ENCODE measurements at places on chromosomes 2 and 18.

- DNase-seq = no peak
Observed at GRCh38 chr18:12295389-12296086, 12.5 kb upstream of the TUBB6 start.

DNA sequence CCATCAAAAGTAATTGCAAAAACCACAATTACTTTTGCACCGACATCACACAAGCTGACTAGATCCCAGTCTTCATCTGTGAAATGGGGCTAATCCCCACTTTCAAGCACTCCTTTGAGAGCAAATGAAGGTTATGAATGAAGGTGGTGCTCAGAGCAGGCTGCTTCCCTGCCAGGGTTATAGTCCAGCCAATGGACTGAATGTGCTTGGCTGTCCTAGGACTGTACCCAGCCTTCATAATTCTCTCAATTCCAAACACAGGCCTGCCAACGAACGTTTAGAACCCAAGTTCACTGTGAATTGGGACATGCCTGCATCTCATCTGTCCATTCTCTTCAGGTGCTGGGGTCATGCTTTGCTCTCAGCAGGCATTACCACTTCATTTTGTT, 27.8 kb upstream of the ICOS start:
- DNase-seq = no peak

GRCh38 chr2:23273786-23274185, 111.2 kb upstream of the KLHL29 start:
- no peak for DNase-seq

DNA sequence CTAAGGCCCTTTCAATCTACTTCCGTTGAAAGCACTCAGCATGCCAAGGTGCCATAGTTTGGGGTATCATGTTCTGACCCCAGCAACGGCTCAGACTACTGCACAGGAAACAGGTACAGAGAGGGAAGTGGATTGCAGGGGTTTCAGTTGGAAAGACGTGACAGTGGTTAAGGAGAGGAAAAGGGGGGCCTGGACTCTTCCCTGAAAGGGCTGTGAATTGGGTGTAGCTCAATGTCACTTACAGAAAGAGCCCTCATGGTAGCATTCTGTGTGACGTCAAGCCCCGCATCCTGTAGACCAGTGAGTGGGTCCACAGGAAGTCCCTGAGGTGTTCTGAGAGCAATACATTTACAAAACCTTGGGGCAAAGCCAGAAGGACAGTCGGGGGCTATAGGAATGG, 121.5 kb upstream of the GYPC start:
- DNase-seq = no peak

GRCh38 chr2:100344433-100344832, 22.1 kb upstream of the LONRF2 start:
- no peak for DNase-seq

GRCh38 chr2:150885236-150885635, 376.4 kb downstream of the RBM43 start:
- no peak for DNase-seq

DNA sequence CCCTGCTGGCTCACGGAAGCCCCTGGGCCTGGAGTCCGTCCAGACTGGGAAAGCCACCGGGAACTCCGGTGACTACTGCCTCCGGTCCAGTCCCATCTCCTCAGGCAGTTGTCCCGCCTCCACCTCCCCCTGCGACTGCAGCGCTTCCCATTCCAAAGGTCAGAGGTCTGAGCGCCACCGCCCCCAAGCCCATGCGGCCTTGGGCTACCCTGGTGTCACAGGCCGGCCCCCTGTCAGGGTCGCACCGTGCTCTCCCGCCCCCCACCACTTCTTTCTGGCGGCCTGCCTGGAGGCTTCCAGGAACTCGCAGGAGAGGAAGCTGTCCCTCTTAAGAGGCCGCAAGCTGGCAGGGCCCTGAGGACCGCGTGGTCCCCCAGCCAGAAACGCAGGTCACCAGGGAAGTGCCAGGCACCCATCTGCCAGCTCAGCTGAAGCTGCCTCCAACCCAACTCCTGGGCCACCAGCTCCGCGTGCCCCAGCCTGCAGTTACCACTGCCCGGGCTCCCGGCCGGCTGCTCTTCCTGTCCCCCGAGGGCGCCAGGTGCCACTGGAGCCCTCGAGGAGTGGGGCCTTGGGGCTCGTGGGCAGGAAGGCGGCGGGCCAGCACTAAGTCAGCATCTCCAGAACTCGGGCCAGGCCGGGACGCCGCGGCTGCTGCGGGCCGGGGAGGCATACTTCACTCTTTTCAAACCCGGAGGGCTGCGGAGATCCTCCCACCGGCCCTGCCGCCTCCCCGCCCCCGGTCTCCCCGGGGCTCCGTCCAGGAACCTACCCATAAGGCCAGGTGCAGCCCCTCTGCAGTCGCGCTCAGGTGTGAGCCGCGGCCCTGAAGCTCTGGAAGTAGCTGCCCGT, 83.3 kb upstream of the POMC start:
- DNase-seq = peak; percentile 88

DNA sequence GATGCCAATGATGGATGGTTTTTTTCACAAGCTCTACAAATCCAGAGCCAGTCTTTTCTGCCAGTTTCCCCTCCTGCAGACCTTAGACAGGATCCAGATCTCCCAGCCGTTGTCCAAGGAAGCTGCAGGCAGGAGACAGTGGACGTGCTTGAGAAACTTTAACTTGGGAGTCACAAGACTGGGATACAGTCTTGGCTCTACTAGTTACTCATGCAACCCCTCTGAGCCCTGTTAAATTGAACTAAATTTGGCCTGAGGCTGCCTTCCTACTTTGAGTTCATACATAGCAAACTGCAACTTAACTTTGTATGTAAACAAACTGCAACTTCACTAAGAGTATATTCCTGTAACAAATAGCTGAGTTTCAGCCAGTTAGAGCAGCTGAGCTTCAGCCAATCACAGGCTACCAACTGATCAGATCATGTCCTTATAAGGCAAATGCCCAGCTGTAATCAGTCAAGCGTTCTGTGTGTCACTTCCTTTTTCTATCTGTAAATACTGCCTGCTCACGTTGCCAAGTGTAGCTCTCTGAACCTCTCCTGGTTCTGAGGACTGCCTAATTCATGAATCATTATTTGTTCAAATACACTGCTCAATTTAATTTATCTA, 140.9 kb downstream of the CAPN13 start:
- no peak for DNase-seq

DNA sequence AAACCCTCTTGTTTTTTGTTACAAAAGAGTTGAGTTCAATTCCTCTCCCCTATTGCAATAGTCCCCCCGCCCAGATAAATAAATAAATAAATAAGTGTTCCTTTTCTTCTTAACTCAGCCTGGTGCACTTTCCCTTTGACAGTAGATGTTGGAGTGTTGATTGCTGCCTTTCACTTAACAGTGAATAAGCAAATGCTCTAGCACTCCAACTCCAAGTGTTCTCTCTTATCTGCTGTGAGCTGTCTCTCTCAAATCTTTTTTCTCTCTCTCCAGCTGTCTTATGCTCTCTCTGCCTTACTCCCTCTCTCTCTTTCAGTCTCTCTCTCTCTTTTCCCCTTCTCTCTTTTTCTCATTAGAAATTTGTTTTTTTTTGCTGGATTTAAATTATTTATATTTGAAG, 216.7 kb downstream of the TMX3 start:
- DNase-seq = no peak

DNA sequence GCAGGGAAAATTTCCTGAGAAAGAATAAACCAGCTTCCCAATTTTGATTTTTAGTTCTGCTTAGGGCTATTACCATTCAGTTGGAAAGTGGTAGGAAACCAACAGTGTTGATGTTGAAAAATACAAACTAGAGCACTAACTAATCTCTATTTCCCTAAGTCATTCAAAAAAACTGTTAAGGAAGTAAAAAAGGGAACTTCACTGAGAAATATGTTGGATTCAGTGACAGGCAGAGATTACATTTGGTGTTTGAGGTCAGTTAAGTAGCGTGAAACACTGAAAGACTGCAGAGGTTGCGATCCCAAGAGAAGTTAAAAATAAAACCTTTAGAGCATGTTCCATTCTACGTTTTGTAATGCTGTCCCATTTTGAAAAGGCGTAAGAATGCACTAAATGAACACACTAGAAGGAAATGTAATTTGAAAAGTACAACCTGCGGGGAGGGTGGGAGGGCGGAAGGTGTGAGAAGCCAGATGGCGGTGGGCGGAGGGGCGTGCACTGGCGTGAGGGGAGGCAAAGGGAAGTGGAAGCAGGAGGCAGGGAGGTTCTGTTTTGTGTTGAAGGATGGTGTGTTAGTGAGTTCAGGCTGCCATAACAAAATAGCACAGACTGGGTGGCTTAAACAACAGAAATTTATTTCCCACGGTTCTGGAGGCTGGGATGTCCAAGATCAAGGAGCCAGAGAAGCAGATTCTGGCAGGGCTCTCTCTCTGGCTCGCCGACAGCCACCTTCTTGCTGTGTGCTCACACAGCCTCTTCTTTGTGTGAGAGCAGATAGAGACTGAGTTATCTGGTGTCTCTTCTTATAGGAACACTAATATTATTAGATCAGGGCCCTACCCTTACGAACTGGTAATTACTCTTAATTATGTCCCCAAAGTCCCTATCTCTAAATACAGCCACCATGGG, 94.3 kb upstream of the KCTD1 start:
- DNase-seq = no peak

GRCh38 chr18:8688216-8688800, 17.0 kb upstream of the MTCL1 start:
- no peak for DNase-seq

DNA sequence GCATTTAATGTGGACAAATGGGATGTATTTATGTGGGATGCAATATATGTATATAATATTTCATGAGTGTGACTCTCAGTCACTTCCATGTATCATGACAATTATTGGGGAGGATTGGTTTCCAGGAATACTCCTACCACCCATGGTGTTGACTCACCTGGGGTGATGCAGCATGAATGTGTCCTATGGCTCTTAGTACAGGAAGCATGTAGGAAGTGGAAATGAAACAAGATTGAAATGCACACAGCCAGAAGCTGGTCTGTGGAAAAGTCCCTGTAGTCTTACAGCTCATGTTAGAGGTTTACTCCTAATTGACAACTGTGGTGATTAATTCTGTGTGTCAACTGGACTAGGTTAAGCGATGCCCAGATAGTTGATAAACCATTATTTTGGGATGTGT, 89.3 kb upstream of the HAAO start:
- DNase-seq = no peak

DNA sequence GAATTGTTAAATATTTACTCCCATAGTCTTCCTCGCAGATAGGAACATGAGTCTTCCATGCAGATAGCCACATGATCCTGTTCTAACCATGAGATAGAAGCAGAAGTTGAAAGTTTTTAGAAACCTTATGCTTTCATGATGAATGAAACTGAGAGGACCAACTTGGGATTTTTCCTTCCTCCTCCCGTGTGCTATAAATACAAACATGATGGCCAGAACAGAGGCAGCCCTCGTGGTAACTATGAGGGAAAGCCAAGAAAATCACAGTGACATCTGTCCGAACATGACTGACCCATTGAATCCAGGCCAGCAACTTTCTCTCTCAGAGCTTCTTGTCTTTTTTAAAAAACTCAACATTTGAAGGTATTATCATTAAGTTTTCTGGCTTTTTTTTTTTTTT, 78.5 kb downstream of the ACAA2 start:
- no peak for DNase-seq

GRCh38 chr18:56995579-56996188, 151.2 kb upstream of the BOD1L2 start:
- DNase-seq = no peak

DNA sequence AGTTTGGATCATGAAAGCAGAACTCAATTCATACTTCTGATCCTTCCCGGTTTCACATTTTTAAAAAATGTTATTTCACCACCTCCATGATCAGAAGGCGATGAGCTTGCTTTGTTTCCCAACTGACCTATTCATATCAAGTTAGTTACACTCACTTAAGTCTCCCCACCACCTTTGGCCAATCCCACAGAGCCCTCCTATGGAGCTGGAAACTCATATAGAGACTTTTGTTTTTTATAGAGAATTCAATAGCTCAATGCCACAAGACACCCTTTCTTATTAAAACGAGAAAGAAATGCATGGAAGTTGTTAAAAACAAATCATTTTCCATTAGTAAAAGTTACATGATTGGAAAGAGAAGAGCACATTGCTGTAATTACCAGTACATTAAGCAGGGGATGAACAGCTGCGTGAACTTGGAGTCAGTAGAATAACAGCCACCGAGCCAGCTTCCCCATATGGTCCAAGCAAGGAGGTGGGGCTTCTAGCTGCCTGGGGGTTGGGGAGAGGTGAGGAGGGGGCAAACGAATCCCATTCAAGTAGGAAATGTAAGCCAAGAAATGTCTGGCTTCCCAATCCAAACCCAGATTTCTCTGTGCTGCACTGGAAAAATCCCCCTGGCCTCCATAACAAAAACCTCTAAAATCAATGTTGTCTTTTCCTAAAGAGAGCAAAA, 614.5 kb downstream of the IRS1 start:
- no peak for DNase-seq

DNA sequence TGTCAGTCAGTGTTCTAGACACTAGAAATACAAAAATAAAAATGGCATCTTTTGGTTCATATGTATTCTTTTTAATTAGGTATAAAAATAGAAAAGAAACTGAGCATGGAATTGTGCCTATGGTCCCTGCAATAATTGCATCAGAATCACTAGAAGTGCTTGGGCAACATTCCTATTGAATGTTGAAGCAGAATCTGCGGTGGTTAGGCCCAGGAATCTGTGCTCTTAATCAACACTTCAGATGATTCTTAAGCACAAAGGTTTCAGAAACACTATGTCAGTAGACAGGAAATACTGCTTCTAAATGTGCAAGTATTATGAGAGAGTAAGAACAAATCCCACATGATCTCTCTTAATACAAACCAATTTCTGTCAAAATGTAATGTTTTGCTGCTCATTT, 20.3 kb upstream of the RBBP8 start:
- DNase-seq = no peak

DNA sequence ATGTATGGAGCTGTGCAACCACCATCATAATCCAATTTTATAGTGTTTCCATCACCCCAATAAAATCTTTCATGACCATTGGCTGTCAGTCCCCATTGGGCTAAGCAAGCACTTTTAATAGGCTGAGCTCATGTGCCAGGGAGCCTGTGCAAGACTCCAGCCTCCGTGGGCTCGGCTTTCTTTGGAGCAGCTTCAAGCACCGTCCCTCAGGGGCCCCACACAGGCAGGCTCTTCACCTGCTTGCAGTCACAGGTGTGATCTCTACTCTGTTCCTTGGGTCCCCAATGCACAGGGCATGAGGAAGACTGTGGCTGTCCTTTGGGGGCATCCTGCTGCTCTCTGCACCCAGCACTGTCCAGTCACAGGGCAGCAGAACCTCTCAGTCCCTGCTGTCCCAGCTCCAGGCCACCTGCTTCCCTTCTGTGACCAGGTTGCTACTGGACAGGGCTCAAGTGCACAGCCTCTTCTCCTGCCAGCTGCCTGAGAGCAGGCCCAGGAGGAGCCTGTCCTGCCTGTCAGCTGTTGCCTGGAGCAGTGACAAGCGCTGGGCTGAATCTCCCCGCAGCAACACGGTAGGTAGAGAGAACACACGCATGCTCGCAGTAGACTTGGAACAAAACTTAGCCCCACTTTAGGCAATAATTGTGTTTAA, 40.7 kb upstream of the TMEM131 start:
- no peak for DNase-seq

DNA sequence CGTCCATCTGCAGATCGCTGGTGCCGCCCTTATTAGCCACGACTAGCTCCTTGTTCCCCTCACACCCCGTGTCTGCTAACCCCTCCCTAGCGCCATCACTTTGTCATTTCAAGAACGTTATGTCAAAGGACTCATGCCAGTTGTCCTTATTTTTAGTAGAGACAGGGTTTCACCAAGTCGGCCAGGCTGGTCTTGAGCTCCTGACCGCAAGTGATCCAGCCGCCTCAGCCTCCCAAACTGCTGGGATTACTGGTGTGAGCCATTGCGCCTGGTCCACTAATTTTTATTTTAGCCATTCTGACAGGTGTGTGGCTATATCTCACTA, 138.9 kb upstream of the HDAC4 start:
- DNase-seq = no peak

GRCh38 chr2:52386433-52387030, 1354.6 kb upstream of the NRXN1 start:
- DNase-seq = no peak
